ENCODE measurements at places on chromosomes 16 and 17.
A peak's percentile ranks its signal among the peaks of the same experiment; 100 is the strongest.

GRCh38 chr16:83762141-83762991 lies 45.4 kb upstream of the HSBP1 start:
- DNase-seq: no peak

DNA sequence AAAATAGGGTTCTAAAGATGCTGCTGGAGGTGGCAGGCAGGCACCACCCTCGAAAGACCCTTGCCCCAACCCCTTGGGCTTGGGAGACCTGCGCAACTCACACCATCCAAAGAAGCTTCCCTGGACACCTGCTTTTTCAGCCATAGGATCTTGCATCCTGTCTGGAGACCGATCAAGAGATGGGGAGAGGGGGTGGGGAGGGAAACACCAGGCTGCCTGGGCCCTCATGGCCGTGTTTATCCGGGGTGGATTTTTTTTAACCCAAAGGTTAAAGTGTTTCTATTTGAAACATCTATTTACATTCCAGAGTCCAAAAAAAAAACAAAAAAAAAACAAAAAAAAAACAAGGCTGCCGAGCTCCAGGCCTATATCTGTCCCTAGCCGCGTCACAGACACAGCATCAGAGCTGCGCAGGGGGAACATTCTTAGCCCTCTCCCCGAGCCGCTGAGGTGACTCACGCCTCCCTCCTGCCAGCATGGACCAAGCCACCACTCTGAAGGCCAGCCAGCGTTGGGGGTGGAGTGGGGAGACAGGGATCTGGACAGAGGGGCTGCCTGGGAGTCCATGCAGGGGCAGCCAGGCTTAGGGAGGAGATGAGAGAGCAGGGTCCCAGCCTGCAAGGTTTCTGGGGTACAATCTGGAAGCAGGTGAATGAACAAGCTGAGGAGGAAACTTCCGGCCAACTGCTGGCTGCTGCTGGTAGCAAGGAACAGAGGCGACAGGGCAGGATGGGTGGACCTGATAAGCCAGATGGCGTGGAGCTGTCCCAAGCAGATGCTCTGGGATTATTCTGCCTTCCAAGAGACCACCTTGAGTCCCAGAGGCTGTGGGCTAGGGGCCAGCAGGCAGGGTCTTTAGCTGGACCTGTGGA lies 14.8 kb downstream of the HDAC5 start:
- no peak for DNase-seq

DNA sequence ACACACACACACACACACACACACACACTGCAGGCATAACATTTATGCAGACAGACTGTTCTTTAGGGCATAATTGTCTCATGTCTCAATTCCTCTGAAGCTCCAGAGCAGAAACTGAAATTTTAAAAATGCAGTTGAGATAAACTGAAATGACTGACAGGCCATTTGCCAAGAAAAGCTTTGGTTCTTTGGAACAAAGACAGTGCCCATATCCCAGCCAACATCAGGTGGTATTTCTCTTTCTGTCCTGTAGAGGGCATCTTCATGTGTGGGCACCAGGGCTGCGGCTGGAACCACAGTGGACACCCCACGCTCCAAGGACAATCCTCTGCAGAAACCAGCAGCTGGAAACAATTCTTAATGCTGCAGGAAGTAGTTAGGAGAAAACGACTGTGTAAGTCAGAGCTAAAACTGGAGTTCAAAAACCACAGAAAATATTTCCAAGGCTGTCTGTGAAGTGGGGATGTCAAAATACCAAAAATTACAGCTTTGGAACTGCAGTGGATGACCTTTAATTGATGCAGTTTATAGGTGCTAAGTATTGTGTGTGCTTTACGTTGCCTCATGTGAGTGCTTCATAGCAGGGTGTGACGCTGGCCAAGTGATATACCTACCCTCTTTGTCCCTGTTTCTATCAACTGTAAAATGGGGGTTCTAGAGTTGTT lies 10.6 kb upstream of the MEFV start:
- DNase-seq: peak; percentile 18

GRCh38 chr16:70749681-70750601 lies 51.0 kb downstream of the VAC14 start:
- peak; percentile 65 for DNase-seq

GRCh38 chr17:79808763-79809529 lies 12.1 kb upstream of the CBX8 start:
- peak; percentile 64 for DNase-seq

- DNase-seq: no peak
Measured at GRCh38 chr17:3558603-3559269, 1.1 kb upstream of the TRPV3 start.

DNA sequence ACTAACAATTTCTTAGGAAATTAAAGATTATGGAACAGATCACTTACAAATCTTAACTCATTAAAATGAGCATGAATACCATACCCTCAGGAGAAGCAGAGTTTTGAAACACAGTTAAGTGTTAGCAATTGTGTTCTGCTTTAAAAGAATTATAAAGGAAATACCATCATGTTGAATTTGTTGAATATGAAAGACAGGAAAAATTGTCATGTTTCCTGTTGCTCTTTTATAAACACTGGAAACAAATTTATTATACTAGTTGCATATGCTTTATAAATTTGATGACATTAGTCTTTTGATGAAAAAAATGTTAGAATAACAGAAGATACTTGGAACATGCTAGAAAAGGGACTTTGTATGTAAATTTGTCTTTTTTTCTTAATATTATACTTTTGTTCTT lies 59.7 kb downstream of the VMP1 start:
- no peak for DNase-seq

DNA sequence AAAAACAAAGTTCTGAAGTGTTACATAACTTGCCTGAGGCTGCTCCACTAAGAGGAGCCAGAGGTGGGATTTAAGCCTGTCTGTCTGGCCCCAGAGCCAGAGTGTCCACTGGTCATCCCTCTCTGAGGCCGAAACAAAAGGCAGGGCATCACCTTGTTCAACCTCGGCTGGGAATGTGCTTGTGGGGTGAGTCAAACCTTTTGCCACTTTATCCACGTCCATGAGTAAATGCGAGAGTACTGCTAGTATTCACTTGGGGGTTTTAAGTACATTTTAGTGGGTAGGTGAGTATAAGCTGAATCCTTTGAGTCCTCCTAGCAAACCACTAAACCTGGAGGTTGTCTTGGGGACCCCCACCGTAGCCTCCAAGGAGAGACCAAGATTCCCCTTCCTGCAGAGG lies 103.5 kb downstream of the STX8 start:
- no peak for DNase-seq

GRCh38 chr16:25633549-25633948 lies 58.2 kb upstream of the HS3ST4 start:
- DNase-seq: no peak

GRCh38 chr17:49338883-49339282 lies 23.2 kb downstream of the ZNF652 start:
- peak; percentile 2 for DNase-seq

DNA sequence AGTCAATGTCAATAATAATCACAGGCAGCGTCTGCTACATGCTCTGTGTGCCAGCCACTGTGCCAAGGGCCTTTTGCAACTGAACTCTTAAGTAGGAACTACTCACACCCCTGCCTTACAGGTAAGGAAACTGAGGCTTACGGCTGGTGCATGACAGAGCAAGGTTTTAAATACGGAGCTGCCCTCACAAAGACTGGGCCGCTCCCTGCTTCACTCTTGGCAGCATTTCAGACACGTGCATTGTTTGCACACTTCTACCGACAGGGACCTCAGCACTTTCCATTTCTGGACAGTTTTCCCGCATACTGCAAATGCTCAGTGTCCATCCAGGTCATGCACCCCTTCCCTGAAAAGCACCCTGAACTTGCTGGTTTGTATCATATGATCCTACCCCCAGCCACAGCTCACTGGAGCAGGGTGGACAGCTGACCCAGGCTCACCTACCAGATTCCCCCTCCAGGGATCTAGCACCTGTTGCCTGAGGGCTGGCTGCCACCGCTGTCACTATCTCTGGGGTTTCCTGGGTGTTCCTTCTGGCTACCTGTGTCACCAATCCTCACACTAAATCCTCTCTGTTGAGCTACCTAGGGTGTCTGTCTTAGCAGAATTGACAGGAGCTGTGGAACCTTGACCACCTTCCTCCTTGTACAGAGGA lies 142.9 kb downstream of the C16orf78 start:
- no peak for DNase-seq

GRCh38 chr16:4011225-4011939 lies 104.9 kb downstream of the ADCY9 start:
- peak; percentile 34 for DNase-seq

DNA sequence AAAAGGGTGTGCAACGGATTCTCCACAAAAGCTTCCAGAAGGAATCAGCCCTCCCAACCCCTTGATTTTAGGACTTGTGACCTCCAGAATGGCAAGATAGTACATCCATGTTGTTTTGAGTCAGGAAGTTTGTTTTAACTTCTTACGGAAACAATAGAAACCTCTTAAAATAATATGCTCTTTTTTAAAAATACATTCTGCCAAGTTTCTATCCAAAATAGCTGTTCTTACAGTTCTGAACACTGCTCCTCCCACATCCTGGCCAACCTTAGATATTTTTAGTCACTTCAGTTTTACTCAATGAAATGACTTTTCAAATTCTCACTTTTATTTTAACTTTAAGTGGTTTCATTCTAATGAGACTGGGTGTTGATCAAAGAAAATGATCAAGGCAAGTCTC lies 156.4 kb downstream of the ZNF18 start:
- DNase-seq: no peak

GRCh38 chr17:47776330-47777197 lies 43.5 kb downstream of the TBX21 start:
- peak; percentile 40 for DNase-seq

- no peak for DNase-seq
Measured at GRCh38 chr16:24349320-24349719, 93.2 kb downstream of the CACNG3 start.

DNA sequence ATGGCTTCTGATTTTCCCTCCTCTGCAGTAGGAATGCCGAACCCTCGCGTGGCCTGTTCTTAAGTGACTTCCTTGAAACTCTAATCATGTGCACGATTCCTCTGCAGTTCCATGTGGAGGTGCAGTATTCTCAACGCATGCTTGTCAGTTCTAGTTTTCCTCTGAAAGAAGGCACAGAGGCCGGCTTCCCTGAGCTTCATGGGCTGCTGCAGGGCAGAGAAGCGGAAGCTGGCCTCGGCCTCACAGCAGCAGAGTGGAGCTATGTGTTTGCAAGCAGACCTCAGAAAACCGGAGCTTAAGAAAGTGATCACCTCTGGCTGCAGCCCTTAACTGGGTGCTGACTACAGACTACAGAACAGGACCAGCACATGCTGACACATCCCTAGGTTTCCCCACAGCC lies 500.7 kb downstream of the GRIN2A start:
- peak; percentile 37 for DNase-seq

DNA sequence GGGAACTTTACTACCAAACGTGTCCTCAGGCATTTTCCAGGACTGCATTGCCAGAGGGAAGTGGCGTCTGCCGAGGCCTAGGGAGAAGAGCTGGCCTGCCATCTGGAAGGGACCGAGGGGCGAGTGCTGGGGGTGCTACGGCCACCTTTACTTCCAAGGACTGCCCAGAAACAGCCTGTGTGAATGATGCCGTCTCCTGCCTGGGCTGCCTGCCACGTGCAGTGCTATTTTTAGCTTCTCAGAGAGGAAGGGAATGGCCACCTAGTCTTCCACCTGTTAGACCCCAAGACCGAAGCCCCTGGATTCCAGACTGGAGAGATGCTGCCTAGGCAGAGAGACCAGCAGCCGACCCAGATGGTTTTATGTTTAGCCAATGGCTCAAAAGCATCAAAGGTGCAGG lies 57.2 kb downstream of the VAC14 start:
- no peak for DNase-seq

DNA sequence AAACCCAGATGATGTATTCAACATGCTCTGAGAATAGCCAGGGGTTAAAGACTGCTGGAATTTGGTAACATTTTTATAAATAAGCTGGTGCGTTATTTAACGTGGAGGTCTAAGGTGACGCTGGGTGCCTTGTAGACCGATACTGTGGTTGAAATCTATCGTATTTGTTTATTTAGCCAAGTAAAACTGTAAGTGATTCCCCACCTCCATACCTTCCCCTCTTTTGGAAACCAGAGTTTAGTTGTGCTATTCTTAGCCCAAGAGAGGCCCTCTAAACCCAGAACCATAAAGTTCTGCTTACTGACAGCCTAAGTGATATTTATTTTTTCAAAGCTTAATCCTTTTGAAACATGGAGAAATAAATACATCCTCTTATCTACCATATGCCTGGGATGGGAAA lies 744.5 kb downstream of the WWOX start:
- no peak for DNase-seq

DNA sequence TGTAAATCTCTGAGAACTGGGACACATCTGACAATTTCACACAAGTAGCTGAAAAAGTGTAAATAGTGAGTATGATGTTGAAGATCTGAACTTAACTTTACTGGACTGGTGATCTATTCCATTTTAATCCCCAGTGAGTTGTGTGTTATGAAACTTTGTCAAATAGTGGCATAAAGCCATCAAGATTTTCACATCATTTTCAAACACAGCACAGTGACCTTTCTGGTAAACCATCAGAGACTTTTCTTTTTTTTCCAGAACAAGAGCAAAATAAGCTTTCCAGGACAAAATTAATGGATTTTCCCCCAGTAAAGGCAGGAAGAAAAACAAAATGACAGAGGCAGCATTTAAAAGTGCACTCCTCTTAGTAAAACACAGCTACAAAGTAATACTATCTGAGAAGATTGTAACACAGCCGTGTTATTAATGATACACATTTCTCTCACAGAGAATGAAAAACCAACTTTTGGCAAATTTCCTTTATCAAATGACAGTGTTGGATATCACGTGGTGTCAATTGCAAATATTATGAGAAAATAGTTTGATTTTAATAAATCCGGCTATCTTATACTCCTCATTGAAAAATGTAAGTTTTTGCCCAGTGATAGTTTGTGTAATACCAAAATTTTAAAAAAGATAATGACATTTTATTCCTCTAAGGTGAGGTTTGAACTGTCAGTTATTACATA lies 16.8 kb upstream of the COL1A1 start:
- no peak for DNase-seq

DNA sequence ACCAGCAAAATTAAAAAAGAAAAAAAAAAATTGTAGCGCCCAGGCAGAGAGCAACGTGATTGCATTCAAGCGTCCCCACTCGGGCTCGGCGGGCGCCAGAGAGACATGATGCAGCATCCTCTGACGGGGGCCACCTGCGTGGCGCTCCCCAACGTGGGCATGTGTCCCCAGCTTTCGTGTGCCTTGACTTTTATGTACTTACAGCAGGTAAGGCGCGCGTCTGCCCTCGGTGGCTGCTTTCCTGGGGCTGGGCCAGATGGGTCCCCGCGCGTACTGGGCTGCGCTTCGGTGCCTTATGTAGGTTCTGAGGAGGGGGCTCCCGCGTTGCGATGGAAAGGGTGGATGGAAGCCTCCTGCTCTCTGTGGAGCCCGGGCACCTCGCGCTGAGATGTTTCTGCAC lies 28.4 kb upstream of the RBFOX1 start:
- peak; percentile 31 for DNase-seq

Measured in neural progenitor cell (in vitro differentiated cells).